ENCODE measurements at places on chromosomes 4 and X. TPM values are rescaled to one million over a fixed set of nuclear protein-coding genes. Genes with fewer than 3 reads are reported as not detected.

- no peaks in the 10 kb centered on the region for H3K27me3 ChIP-seq
- no peak for DNase-seq
- H3K36me3 ChIP-seq: no peaks in the 10 kb centered on the region
- H3K4me1 ChIP-seq: no peaks in the 10 kb centered on the region
Observed at GRCh38 chrX:13693341-13693961, 4.5 kb downstream of the RAB9A start.

- DNase-seq: no peak
- H3K4me1 ChIP-seq: no peaks in the 10 kb centered on the region
- H3K4me3 ChIP-seq: no peak overlapping the region
- H3K36me3 ChIP-seq: no peaks in the 10 kb centered on the region
- no peaks in the 10 kb centered on the region for H3K27me3 ChIP-seq
- no peak overlapping the region for H3K27ac ChIP-seq
Observed at GRCh38 chr4:153232768-153233167, 28.5 kb downstream of the TRIM2 start.

- no peak for DNase-seq
- no peaks in the 10 kb centered on the region for H3K27me3 ChIP-seq
- peak overlapping the region; percentile 64 for H3K4me3 ChIP-seq
Observed at GRCh38 chr4:88159229-88159725, 838 bp upstream of the ABCG2 start.

- DNase-seq: no peak
- no peaks in the 10 kb centered on the region for H3K27me3 ChIP-seq
- H3K4me3 ChIP-seq: no peak overlapping the region
- H3K4me1 ChIP-seq: peaks cover 42% of the 10 kb centered on the region
Observed at GRCh38 chr4:94544811-94545210, 93.1 kb downstream of the PDLIM5 start.

- H3K36me3 ChIP-seq: no peaks in the 10 kb centered on the region
- H3K27ac ChIP-seq: no peak overlapping the region
- no peak for DNase-seq
Observed at GRCh38 chr4:79652232-79652631, 244.2 kb upstream of the GK2 start.

GRCh38 chrX:40931921-40932320 lies 153.3 kb upstream of the USP9X start:
- no peak overlapping the region for H3K4me3 ChIP-seq
- H3K36me3 ChIP-seq: no peaks in the 10 kb centered on the region
- H3K4me1 ChIP-seq: no peaks in the 10 kb centered on the region
- no peak overlapping the region for H3K27ac ChIP-seq
- no peak for DNase-seq

DNA sequence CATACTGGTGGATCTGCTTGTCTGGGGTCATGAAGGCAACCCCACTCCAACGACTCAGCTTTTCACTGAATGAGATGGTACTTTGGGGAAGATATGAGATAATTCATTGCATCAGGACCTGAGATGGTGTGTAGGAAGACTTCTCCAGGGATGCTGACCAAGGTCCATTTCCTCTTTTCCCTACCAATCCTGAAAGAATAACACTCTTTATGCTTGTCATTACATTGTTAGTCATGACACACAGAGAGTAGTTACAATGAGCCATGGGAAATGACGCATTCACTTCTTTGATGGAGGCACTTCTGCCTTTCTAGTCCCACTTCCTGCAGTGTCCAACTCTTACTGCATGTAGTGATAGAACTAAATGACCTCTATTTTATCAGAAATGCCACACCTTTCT lies 58.6 kb downstream of the AREG start:
- no peaks in the 10 kb centered on the region for H3K4me1 ChIP-seq
- no peaks in the 10 kb centered on the region for H3K27me3 ChIP-seq
- no peak overlapping the region for H3K4me3 ChIP-seq
- DNase-seq: no peak

- no peak overlapping the region for H3K4me3 ChIP-seq
- peaks cover 21% of the 10 kb centered on the region for H3K4me1 ChIP-seq
- DNase-seq: no peak
Observed at GRCh38 chr4:10129196-10130177, 12.9 kb upstream of the WDR1 start.

- H3K4me3 ChIP-seq: no peak overlapping the region
- DNase-seq: no peak
- H3K27me3 ChIP-seq: no peaks in the 10 kb centered on the region
- H3K36me3 ChIP-seq: no peaks in the 10 kb centered on the region
- H3K27ac ChIP-seq: no peak overlapping the region
Observed at GRCh38 chr4:153095448-153096204, 108.6 kb upstream of the TRIM2 start.

- H3K36me3 ChIP-seq: no peaks in the 10 kb centered on the region
- no peak overlapping the region for H3K27ac ChIP-seq
- DNase-seq: no peak
- peaks cover 48% of the 10 kb centered on the region for H3K27me3 ChIP-seq
- no peaks in the 10 kb centered on the region for H3K4me1 ChIP-seq
Observed at GRCh38 chr4:108172231-108172752, 3.6 kb upstream of the LEF1 start.

GRCh38 chr4:145827885-145828284 lies 110.7 kb downstream of the ZNF827 start:
- no peaks in the 10 kb centered on the region for H3K27me3 ChIP-seq
- H3K4me3 ChIP-seq: no peak overlapping the region
- no peak overlapping the region for H3K27ac ChIP-seq
- H3K4me1 ChIP-seq: no peaks in the 10 kb centered on the region
- DNase-seq: no peak
- no peaks in the 10 kb centered on the region for H3K36me3 ChIP-seq

DNA sequence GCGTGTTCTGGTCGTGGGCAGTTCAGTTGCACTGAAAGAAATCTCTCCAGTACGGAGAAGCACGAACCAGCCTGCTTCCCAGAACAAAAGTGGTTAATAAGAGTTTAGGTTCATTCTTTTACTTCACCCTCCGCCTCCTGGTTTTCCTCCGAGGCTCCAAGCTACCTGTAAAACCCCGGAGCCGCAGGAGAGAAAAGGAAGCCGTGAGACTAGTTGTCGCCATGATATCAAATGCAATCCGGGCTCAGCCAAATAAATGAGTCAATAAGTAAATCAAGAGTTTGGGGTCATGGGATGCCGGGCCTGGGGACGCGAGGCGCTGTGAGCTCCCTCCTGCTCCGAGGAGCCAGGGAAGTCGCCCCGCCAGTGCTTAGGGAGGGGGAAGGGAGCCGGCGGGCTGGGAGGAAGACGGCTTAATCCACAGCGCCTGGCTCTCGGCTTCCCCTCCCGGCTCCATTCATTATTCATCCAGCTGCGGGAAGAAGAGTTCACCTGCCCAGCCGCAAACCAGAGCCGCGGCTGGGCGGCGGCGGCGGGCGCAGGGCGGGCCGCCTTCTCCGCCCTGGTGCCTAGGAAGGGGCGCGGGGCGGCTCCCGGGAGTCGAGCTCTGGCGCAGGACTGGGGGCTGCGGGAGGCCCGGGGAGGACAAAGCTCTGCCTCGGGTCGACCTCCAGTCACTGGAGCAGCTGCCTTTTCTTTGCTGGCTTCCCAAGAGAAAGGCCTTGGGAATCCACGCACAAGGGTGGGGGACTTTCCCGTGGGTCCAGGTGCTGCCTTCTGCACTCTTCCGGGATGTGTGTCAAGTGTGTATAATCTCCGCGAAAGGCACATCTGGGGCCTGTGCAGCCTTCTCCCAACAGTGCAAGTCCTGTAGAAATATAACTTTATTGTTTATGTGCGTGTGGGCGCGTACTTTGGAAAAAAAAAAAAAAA lies 1.7 kb downstream of the FRAS1 start:
- H3K4me3 ChIP-seq: peak overlapping the region; percentile 60
- H3K36me3 ChIP-seq: no peaks in the 10 kb centered on the region
- no peak for DNase-seq
- H3K27me3 ChIP-seq: no peaks in the 10 kb centered on the region

GRCh38 chr4:15968551-15969300 lies 5.8 kb upstream of the FGFBP2 start:
- H3K36me3 ChIP-seq: no peaks in the 10 kb centered on the region
- no peak overlapping the region for H3K4me3 ChIP-seq

DNA sequence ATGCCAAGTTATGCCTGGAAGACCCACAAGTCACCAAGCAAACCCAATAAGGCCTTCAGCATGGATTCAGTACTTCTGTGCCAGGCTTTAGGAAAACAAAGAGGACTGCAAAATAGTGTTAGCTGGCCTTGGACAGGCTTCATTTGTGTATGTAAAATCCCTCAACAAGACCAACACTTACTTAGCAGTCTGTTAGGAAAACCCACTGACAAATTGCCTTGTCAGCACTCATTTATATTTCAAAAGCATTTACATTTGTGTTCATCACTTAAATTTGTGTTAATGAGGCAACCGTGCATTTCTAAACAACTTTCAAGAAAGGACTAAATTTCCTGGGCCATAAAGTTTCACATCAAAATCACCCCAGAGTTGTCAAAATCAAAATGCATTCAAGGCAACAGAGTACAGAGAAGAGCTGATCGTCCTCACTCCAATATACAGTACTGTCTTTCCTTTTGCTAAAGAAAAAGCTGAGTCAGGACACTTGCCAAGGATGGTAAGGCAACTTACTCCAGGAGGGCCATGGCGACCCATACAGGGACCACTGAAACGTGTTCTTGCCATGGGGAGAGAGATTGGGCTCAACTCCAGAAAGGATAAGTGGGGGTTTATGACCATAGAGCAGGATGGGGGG lies 1.6 kb downstream of the S100G start:
- no peak overlapping the region for H3K4me3 ChIP-seq
- DNase-seq: no peak
- no peaks in the 10 kb centered on the region for H3K4me1 ChIP-seq
- no peak overlapping the region for H3K27ac ChIP-seq
- no peaks in the 10 kb centered on the region for H3K36me3 ChIP-seq
- H3K27me3 ChIP-seq: no peaks in the 10 kb centered on the region

GRCh38 chr4:14022456-14022855 lies 394.9 kb upstream of the BOD1L1 start:
- no peaks in the 10 kb centered on the region for H3K27me3 ChIP-seq
- H3K4me3 ChIP-seq: no peak overlapping the region
- no peak for DNase-seq
- no peaks in the 10 kb centered on the region for H3K4me1 ChIP-seq
- no peaks in the 10 kb centered on the region for H3K36me3 ChIP-seq

GRCh38 chr4:10640561-10641201 lies 43.9 kb downstream of the CLNK start:
- no peaks in the 10 kb centered on the region for H3K36me3 ChIP-seq
- no peak overlapping the region for H3K27ac ChIP-seq
- no peak for DNase-seq
- no peak overlapping the region for H3K4me3 ChIP-seq

DNA sequence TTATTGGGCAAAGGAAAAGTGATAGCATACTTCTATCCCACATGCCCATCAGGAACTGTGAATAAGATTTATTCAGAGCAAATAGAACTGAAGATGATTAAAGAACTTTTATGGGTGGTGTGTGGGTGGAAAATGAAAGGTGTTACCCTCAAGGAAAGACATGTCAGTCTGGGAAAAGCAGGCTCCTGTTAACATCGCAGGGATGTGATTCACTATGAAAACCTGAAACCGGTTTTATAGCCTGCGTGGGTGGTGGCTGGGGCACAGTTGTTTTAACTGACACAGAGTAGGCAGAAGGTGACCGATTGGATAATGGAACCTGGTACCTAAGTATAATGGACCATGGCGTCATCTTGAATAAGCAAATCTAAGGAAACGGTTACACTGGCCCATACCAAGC lies 61.3 kb upstream of the CASK start:
- no peaks in the 10 kb centered on the region for H3K27me3 ChIP-seq
- H3K27ac ChIP-seq: no peak overlapping the region
- no peak overlapping the region for H3K4me3 ChIP-seq
- H3K36me3 ChIP-seq: no peaks in the 10 kb centered on the region

GRCh38 chrX:39837688-39838087 lies 260.1 kb downstream of the BCOR start:
- no peaks in the 10 kb centered on the region for H3K36me3 ChIP-seq
- H3K27me3 ChIP-seq: no peaks in the 10 kb centered on the region
- DNase-seq: no peak
- no peaks in the 10 kb centered on the region for H3K4me1 ChIP-seq
- H3K27ac ChIP-seq: no peak overlapping the region

GUCY1A1 gene
- 35.5 TPM for total RNA-seq

F11 gene
- total RNA-seq: not detected

PNMA5 gene
- total RNA-seq: not detected

DNAAF6 gene
- not detected for total RNA-seq

PFKFB1 gene
- total RNA-seq: not detected

PNMA6A gene
- total RNA-seq: 2.9 TPM

ADGRG4 gene
- not detected for total RNA-seq

RAB40A gene
- 0.31 TPM for total RNA-seq

FAM156A gene
- 4.3 TPM for total RNA-seq

ADGRG2 gene
- 0.67 TPM for total RNA-seq

ENPP6 gene
- total RNA-seq: not detected

GABRA4 gene
- total RNA-seq: 1.0 TPM

HPRT1 gene
- 6.6 TPM for total RNA-seq

ADH7 gene
- total RNA-seq: not detected

IL1RAPL2 gene
- total RNA-seq: not detected

MMRN1 gene
- total RNA-seq: 35.8 TPM

NDST4 gene
- not detected for total RNA-seq

DKK2 gene
- 4.1 TPM for total RNA-seq

GNRHR gene
- not detected for total RNA-seq

RASL11B gene
- total RNA-seq: 10.9 TPM

MGARP gene
- total RNA-seq: 4.3 TPM

PDS5A gene
- total RNA-seq: 30.3 TPM
